Stimulated activated CD8-positive, alpha-beta memory T cell treated with anti-CD3 and anti-CD28 coated beads, Interleukin-2, amount 100 ng/mL, for 48 hours (primary cell): ENCODE measurements at places on chromosomes 3 and 15.

DNA sequence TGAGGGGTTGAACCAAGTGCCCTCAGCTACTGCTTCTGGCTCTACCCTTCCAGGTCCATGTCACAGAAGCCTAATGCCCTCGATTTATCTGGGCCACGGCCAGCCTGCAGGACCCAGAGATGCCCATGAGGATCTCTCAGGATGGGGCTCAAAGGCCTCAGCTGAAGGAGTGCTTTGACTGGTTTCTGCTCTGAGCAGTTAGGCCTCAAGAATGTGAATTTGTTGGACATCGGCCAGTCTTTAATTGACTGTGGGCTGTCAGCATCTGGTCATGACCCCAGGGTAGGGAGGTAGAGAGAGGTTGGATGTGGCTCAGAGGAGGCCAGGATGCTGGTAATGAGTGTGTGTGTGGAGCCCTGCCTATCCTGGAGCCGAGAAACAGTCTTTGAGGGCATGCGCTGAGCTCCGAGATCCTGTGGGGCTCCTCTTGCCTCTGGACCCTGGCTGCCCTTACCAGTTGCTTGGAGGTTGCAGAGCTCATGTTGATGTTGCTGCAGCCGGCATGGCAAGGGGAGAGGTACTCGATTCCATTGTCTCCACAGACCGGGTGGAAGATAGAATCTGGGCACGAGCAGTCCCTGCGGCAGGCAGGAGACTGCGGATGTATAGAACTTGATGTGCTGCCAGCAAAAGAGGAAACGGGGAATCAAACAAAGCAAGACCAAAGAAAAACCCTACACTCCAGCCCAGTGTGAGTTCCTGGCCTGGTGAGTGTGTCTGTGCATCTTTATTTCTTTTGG is 49.1 kb upstream of the RAB6B start:
- no peak for DNase-seq

GRCh38 chr3:34780973-34781372 is 858.4 kb upstream of the ARPP21 start:
- no peak for DNase-seq

GRCh38 chr3:16767006-16767405 is 117.7 kb upstream of the PLCL2 start:
- DNase-seq = no peak

DNA sequence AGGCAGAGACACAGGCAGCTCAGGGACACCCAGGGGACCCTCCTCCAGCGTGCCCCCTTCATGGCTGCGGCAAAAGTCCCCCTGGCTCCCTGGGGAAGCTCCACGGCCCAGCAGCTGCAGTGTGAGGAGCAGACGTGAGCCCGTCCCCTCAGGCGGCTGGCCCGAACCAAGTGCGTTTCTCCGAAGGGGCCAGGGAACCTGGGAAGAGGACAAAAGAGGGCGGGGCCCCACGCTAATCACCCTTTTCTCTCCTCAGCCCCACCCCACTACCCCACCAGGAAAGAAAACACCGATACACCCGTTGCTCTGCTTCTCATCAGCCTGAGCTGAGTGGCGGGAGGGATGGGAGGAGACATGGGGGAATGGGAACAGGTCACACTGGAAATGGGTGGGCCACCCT is at the start of gene MUC4:
Gene MUC4, minus strand, starts transcription at position 174 of the 400 bp plus-strand sequence. Its CDS starts 112 bp downstream, at position 62.
- DNase-seq = no peak

DNA sequence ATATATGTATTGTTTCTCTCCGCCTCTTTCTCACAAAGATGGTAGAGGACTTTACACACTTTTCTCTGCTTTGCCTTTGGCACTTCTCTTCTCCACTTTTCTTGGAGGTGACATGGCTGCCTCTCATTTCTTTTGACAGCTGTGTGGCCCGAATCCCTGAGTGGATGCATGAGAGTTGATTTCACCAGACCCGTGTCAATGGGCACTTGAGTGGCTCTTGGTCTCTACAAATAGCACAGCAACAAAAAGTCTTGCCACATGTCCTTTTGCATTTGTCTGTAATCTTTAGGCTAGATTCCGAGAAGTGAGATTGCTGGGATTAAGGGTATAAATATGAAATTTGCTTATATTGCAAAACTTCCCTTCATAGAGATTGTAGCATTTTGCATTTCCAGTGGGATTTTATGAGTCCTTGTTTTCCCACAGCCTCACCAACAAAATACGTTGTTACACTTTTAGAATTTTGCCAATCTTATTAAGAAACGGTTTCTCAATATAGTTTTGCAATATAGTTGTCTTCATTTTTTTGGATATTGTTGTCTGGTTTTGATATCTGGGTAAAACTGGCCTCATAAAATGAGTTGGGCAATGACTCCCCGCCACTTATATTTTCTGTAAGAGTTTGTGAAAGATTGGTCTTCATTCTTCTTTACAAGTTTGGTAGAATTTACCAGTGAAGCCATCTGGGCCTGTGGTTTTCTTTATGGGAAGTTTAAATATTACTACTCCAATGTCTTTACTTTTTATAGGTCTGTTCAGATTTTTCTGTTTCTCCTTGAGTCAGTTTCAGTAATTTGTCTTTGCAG is 5.2 kb upstream of the TRPM1 start:
- DNase-seq = no peak

DNA sequence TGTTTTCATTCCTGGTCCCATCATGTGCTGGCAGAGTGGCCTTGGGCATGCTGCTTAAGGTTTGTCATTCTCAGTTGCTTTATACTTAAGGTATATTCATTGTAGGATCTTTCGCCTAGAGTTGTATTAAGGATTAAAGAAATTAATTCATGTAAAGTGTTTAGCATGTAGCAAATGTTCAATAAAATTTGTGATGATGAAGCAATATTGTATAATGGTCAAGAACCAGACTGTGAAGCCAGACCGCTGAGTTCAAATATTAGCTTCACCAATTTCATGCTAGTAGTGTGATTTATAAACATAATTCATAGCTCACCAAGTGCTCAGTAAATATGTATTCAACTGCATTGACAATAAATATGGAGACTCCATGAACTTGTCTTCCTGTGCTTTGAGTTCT is 178.5 kb downstream of the BBX start:
- DNase-seq = no peak

DNA sequence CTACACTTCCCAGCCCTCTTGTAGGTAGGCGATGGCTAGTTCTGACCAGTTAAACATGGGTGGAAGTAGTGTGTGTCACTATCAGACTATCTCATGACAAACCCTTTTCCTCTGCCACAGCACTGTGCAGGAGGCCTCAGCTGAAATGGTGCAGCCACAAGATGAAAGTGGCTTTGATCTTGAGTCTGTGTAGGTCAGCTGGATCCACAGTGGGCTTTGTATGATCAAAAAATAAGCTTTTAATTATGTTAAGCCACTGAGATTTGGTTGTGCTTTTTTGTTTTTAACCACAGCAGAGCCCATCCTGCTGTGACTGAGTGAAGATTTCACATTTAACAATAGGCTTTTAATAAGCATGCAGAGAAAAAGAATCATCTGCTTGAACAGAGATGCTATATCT is 19.7 kb downstream of the RCN2 start:
- no peak for DNase-seq

DNA sequence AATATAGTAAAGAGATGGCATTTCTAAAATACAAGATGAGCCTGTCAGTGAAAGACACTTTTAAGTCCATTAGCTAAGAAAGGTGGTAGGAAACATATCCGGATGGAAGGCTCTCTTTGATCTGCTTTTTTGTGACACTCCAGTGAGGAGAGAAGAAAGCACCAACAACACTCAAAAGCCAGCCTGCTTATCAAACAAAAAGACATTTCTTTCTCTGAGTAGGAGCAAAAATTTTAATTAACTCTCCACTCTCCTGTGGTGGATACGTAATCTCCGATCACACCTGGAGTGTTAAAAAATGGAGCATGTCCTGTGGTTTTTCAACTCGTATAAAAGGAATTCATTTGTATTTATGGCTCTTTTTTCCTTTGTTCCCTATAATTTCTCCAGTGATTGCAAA is 65.3 kb downstream of the OXNAD1 start:
- DNase-seq = no peak

DNA sequence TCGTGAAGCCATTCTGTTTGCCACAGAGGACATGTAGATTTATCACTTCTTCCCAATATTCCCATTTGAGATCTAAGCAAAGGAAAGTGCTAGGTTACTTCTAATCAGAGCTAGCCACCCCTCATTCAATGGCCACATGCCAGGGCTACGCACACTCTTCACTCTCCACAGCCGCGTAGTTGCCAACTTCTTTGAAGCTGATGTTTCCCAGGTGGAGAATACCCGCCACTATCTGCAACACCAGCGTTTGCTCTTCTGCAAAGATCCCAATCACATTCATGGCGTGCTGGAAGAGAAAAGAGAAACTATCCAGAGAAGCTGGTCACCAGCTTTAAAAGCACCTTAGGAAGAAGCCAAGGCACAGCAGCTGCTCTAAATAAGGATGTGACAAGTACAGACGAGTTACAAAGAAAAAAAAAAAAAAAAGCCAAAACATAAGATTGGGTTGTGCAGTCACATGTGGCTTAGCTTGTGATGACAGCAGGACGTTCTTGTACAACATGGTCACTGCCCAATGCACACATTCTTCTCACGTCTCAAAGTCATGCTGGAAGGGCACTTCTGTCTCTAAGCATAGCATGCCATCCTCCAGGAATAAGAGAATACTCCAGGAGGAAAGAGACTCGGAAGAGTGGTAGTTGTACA is 16.4 kb downstream of the LDHAL6B start:
- no peak for DNase-seq

- no peak for DNase-seq
Observed at GRCh38 chr3:180325533-180325932, 276.4 kb upstream of the TTC14 start.

DNA sequence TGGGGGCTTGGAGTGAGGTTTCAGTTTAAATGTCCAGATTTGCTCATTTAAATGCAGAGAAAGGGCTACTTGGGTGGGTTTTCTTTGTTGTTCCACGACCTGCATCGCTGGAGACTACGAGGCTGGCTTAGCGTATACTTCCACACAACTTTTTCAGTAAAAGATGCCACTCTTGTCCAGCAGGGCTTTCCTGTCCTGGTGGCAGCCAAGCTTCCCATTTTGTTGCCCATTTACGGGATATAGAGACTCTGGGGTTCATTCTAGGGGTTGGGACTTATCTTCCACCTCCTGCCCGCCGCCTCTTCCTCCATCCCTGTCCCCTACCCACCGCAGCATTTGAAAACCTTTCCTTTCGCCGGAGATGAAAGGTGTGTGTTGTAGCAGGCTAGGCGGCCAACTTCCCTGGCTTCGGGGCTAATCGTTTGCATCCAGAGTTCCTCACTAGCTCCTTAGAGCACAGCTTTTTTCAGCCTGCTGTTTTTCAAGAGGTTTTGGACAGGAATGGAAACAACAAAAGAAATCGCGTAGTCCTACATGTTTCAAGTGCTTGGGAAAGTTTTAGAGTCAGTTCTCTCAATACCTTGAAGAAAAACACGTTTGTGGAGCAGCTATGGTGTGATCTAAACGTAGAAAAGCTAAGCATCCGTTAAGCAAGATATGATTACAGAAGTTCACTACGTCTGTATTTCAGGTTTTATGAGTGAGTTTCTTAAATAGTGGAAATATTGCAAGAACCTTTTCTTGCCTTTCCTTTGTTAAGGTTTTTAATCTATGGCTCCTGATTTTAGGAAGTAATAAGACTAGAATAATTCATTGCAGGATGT is 843 bp downstream of the CHRNA5 start:
- DNase-seq = no peak

GRCh38 chr3:192931825-192932224 is 14.2 kb upstream of the MB21D2 start:
- DNase-seq = no peak

DNA sequence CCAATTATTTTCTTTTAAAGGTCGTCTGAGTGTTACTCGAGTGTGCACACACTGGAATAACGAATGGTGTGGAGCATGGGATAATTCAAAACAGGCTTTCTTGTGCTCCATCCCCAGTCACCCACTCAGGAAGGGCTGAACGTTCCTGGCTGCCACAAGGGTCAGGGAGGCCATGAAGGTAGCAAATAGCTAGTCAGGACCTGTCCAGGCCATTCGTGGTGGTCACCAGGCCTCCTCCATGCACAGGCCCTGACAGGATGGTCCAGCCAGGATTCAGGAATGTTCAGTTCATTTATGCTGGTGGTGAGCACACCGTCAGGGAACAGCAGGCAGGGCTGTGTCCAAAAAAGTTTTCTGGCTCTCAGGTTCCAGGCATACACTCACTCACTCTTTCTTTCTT is 11.7 kb upstream of the NR2E3 start:
- DNase-seq = no peak

DNA sequence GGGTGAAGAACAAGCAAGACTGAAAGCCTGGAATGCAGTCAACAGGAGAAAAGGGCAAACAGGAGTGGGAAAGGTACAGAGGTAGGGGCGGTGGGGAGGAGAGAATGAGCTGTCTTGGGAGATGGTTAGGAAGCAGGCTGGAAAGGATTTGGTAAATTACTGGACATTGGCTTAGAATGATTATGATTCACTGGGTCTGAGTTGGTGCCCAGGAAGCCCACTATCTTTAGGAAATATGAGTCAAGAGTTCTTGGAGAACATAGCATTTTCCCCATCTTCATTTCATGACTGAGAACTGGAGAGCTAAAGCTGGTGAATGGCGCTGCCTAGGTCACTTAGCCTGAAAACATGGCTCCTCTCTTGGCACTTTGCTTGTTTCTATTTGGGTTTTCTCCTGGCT is 74.7 kb upstream of the C3orf80 start:
- no peak for DNase-seq

DNA sequence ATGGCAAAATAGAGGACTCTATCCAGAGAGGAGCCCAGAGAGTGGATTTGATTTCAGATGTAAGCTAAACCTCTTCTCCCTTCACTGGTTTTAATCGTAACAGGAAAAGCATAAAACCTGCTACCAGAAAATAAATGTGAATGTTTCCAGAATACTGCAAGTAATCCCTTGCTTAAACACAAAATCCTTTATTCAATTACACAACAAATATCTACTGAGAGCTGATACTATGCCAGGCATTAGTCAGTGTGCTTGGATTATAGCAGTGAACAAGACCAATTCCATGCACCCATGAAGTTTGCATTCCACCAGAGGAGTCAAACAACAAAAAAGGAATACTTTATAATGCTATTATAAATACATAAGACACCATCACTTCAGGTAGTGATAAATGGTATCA is 15.1 kb downstream of the AVEN start:
- no peak for DNase-seq

GRCh38 chr3:161672478-161672877 is 175.9 kb downstream of the OTOL1 start:
- DNase-seq = no peak

- no peak for DNase-seq
Observed at GRCh38 chr3:77871436-77871835, 831.5 kb downstream of the ROBO2 start.

DNA sequence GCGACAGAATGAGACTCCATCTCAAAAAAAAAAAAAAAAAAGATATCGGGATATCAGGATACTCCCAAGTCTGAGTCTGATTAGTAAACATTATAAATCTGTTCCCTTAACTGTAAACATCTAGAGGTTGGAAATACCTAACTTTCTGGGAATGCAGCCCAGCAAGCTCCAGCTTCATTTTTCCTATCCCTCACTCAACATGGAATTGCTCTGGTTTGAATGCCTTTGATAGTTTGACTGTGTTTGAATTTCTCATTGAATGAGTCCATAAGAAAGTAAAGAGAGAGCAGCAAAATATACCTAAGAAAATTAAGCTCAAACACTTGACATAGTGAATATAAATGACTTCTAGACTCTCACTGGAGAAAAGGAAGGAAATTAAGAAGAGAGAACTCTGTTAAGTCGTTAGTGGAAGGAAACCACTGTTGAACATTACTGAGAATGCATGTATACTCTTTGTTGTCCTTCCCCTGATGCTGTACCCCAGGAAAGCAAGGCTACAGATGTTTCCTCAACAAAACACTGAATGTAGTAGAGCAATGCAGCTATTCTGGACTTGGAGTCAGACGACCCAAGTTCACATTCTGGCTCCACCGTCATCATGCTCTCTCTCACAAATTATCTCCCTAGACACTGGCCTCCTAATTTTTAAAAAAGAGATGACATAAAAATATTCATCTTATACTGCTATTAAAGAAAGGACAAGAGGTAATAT is 62.4 kb downstream of the CD200 start:
- DNase-seq = no peak
